ENCODE measurements at places on chromosomes 12 and 14.

- DNase-seq, result no peak
Observed at GRCh38 chr12:44258246-44258645, 422.4 kb downstream of the TMEM117 start.

- no peak for DNase-seq
Observed at GRCh38 chr12:106945261-106945851, 10.4 kb upstream of the TMEM263 start.

- no peak for DNase-seq
Observed at GRCh38 chr14:72466325-72466724, 427.6 kb downstream of the DPF3 start.

- no peak for DNase-seq
Observed at GRCh38 chr12:56425193-56425592, 24.0 kb downstream of the TIMELESS start.

- no peak for DNase-seq
Observed at GRCh38 chr12:109588461-109589239, 15.1 kb downstream of the MVK start.

GRCh38 chr14:72063761-72064282, 131.6 kb downstream of the RGS6 start:
- DNase-seq, result no peak

GRCh38 chr12:45339035-45339434, 123.1 kb downstream of the ANO6 start:
- no peak for DNase-seq

GRCh38 chr14:59871166-59871495, 555 bp upstream of the RTN1 start:
- DNase-seq, result no peak

DNA sequence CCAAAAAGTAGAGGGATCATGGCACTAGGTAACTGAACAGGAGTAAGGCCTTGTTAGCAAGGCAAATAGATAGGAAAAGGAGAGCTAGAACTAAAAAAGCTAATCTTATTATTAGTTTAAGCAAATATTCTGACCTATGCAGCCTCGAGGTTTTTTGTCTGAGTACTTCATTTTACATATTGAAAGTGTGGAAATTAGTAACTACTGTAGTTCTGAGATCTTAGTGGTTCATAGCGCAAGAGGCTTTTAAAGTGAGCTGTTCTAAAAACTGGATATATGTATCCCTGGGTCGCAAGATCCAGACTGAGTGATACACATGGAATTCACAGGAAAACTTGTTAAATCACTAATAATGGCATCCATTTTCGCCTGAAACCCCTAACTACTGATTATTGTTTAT, 411.0 kb upstream of the SOX5 start:
- DNase-seq, result no peak

DNA sequence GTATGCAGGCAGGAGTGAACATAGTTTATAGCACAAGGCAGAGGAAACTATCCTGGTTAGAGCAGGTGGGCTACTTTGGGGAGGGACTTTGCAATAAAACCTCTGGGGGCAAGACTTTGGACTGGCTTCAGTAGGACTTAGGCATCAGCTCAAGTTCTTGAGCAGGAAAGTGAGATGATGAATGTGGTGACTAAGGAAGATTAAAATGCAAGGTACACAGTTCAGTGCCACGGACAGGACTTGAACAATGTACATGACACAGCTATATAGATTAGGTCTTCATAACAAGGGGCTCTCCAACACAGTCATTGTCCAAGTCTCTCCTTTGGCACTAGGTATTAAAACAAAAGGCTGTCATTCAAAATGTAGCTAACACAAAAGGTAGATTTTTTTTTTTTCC, 21.4 kb upstream of the PPP4R4 start:
- no peak for DNase-seq

DNA sequence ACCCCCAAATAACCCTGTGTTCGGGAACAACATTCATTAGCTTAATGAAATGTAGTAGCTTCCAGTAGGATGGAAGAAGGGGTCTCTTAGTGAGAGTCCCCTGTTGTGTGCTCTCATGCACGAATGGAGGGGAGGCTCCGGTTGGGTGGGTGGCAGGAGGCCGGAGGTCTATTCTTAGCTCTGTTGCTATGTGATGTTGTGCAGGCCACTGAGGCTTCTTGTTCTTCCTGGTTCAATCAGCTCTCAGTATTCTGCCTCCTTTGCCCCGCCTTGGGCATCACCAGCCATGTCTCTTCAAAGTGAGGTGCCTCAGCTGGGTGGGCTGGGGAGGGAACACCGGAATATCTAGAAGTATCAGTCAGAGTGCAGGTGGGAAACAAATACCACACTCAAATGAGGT, 50.8 kb downstream of the KCNA1 start:
- DNase-seq, result no peak

DNA sequence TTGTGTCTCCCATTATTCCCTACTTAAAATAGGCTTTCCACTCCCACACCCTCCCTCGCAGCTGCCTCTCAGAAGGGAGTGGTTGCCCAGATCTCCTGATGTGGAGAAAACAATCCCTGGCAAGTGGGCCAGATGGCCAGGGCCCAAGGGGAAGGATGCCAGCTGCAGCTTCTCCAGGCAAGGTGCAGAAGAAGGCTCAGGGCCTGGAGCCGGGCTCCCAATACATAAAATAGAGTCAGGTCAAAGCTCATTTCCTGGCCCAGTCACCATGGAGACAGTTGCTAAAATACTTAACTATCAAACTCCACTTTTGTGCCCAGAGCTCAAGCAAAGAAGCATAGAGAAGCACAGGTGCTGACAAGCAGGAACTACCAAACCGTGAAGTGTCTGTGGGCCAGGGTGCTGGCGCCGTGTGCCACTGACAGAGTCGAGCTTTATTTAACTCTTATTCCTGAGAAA, 45.7 kb upstream of the ITPR2 start:
- no peak for DNase-seq

DNA sequence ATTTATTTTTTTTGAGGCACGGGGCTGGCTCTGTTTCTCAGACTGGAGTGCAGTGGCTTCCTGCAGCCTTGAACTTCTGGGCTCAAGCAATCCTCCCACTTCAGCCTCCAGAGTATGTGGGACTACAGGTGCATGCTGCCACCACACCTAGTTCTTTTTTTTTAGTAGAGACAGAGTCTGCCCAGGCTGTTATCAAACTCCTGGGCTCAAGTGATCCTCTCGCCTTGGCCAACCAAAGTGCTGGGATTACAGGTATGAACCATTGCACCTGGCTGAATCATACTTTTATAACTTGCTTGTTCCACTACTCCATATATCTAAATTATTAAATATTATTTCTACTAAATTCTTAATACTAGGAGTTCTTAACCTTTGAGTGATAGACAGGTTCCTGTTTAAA, 111.6 kb downstream of the BTG1 start:
- DNase-seq, result no peak

- DNase-seq, result peak; percentile 92
Observed at GRCh38 chr14:49687942-49688700, at the start of gene POLE2. TSS of gene POLE2 (minus strand) at chr14:49688214. CDS start at chr14:49688203, 11 bp downstream.

DNA sequence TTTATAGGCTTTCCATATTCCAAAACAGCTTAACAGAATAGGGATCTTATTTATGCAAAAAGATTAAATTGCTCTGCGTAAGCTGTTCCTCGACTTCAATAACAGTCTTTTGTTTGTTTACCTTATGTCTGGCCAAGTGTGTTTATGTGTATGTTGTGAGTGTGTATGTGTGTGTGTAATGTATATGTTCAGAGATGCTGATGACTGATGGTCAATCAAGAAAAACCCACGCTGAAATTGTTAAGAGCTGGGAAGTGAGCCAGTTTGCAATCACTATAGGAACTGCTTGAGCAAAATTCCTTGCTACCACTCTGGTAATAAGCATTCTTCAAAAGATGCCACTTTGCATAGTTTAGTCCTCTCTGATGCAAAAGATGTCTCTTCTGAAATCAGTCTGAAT, 59.6 kb downstream of the PRKD1 start:
- DNase-seq, result no peak

- DNase-seq, result no peak
Observed at GRCh38 chr12:22533155-22533554, 11.2 kb downstream of the C2CD5 start.

DNA sequence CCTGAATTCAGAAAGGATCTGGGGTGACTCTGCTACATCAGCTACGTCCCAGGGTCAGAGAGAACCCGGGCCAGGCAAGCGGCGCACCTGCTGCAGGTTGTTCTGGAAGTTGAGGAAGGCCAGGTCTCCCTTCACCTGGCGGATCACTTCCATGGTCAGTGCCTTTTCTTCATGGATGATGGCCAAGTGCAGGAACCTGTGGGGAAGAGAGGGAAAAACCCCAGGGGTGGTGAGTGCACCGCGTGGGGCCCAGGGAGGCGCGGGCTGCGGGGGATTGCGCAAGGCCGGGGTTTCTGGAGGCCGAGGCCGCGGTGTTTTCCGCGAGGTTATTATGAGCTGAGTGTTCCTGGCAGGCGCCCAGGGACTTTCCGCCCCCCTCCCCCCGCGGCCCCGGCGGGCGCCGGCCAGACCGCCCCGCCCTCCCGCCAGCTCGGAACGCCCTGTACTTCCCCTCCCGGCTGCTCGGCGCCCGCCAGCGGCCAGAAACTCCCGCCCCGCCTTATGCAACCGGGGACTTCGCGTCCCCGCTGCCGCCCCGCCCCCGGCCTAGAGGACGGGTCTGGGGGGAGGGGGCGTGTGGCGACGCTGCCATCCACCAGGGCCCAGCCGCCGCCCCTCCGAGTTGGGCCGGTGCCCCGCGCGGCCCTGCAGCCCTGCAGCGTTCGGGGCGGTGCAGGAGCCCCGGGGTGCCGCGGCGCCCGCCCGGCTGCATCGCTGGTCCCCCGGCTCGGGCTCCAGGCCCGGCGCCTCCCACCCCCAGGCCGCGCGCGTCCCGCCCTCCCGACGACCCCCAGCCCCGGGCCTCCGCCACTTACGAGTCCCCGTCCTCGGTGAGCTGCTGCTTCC, 723 bp downstream of the NFKBIA start:
- DNase-seq, result peak; percentile 98

- no peak for DNase-seq
Observed at GRCh38 chr12:131117438-131118245, 163.9 kb downstream of the ADGRD1 start.

GRCh38 chr12:69097619-69098368, 141.6 kb upstream of the CPSF6 start:
- no peak for DNase-seq

GRCh38 chr12:63922474-63922873, 78.0 kb downstream of the SRGAP1 start:
- no peak for DNase-seq

- DNase-seq, result no peak
Observed at GRCh38 chr12:121427556-121428050, 27.7 kb downstream of the RNF34 start.

Measured in osteocyte (in vitro differentiated cells).